Omental fat pad (tissue), 4 donors: ENCODE measurements at places on chromosomes 4 and X. TPM values are rescaled to one million over a fixed set of nuclear protein-coding genes. Genes with fewer than 3 reads are reported as not detected.

DNA sequence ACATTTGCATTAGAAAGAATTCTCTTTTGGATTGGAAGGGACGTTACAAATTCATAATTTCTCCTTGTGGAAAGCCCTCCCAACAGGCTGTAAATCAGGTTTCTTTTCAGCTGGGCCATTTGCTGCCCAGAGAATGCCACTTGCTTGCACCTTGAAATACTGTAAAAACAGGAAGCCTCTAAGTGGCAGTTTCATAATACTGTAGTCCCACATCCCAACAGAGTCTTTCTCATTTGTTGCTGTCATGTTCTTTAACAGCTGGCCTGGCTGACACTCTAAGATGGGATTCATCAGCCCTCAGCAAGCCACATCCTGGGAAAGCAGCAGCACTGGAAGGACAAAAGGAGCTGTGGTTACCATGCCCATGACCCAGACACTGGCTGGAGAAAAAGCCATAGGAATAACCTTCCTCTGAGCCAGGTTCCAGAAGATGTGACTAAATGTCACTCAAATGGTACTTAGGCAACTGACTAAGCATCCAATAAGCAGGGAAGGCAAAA is 221.9 kb upstream of the MBNL3 start:
- DNase-seq, result no peak

- DNase-seq, result no peak
These were observed 36.1 kb upstream of the PHKA2 start for GRCh38 chrX:19019996-19020395.

DNA sequence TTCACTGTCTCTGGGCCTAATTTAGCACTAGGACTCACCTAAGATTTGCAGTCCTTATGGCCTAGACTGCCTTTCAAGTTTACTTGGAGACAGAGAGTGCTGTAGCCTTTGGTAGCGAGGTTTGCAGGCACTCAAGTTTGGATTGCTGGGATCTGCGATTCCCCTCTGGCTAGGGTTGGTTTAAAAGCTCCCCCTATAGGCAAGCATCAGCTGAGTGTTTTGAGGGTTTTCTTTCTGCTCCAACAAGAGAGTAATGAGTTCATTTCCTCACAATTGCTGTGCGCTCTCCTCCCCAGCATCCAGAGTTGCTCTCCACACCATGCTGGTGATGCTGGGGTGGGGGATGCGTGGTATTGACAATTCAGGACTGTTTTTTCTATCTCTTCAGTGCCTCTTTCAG is 206.9 kb downstream of the GLUD2 start:
- DNase-seq, result no peak

- DNase-seq, result no peak
These were observed 33.9 kb upstream of the ADGRG2 start for GRCh38 chrX:19156186-19156585.

- DNase-seq, result no peak
These were observed 22.1 kb downstream of the TMEM131L start for GRCh38 chr4:153488006-153488891.

GRCh38 chr4:616911-617643 is 8.3 kb upstream of the PDE6B start:
- no peak for DNase-seq

DNA sequence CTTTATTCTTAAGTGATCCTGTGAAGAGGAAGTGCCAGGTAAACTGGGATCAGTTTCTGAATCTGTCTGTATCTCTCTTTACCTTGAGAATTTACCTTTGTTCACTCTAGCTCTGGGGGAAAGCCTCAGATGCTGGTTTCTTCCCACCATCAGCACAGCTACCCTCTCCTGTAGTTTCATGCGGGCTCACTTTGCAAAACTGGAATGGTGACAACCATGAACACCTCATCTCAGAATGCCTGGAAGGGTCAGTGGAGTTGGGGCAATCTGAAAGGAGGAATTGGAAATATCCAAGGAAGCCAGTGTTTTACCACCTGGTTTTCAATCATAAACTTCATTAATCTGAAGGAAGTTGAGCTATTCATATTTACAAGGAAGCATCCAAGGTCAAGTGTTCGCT is 30.8 kb upstream of the DCX start:
- DNase-seq, result no peak

- DNase-seq, result no peak
These were observed 4.7 kb downstream of the GPC4 start for GRCh38 chrX:133410550-133410949.

DNA sequence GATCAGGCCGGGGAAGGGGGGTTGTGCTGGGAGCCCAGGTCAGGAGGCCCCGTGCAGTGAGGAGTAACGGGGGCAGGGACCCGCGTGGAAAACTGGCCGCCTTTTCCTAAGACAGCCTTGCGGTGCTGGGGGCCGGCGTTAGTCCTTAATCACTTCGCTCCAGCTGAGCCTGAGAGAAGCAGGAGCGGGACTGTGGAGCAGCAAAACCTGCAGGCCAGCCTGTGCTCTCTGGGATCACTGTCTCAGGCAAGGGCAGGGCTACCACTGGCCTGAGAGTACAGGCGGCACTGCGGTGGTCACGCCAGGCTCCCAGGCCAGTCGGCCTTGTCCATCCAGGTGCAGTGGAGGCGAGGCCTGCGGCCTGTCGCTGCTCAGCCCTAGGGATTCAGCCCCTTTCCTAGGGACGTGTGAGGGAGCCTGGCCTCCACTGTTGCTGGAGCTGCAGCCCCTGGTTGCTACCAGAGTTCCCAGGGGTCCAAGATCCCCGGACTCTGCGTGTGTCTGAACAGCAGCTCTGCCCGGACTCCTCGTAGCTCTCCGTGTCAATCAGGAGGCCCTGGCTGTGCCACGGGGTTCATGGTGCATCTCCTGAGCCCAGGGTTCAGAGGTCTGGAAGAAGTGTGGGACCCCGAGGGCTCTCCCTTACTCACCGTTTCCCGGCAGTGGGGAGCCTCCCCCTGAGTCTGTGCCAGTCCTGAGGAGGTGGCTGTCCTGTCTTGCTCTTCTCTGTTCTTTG is 2141.7 kb upstream of the TENM3 start:
- DNase-seq, result no peak

GRCh38 chr4:60930866-60931265 is 269.3 kb upstream of the ADGRL3 start:
- DNase-seq, result no peak

DNA sequence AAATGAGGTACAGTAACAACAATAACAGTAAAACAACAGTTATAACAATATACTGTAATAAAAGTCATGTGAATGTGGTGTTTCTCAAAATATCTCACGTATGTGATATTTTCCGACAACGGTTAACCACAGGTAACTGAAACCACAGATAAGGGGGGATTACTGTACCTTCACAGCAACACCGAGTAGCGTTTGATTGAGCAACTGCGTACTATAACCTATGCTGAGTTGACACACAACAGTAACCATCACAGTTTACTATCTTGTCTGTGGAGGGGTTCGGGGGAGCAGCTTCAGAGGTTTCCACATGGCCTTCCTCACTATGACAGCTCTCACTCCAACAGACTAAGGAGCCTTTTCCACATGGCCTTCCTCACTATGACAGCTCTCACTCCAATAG is 13.4 kb downstream of the RBMX2 start:
- no peak for DNase-seq

GRCh38 chr4:44235897-44236296 is 212.7 kb downstream of the KCTD8 start:
- no peak for DNase-seq

DNA sequence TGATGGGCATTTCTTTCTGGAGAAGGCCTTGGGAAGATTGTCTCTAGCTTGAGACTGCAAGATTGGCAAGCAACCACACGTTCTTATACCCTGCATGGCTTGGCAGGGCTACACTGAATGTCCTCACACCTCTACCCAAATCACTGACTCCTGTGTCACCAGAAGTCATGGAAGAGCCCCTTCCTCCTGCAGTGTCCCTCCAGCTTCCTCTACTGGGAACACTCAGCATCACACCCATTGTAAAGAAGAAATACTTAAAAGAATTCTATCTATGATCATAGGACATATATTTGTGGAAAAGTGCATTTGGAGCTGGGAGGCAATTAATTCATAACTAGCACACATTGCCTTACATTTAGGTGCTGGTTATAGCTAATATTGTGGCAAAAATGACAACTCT is 113.1 kb downstream of the CCSER1 start:
- DNase-seq, result no peak

- no peak for DNase-seq
These were observed 30.3 kb downstream of the TLR10 start for GRCh38 chr4:38752372-38752940.

DNA sequence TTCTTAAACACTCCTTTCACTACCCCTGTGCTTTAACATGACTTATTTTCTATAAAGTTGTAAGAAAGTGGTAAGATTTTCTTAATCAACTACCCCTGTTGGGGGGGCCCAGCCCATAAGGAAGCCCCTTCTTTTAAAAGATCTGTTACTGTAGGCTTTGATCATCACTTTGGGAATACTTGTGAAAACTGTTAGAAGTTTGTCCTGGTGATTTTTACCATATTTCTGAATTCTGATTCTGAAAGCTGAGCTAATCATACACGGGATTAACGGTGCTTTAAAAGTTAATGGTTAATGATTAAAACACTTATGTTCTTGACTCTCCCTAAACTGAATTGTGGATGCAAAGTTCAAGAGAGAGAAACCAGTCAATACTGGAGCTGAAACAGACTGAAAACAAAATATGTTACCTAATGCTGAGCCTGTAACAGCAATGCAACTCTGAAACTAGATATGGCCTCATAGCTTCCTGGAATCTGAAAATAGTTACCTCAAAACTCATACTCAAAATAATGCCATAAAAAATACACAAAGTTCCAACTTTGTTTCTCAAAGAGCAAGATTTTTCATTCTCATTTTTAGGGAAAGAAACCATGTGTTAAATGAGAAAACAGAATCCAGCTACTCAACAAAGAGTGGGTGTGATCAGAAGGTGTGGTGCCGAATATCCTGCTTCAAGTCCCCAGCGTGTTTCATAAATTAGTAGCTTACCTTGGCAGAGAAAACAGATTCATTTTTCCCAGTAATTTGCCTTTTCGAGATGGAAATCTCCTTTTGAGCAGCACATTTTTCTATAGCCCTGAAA is 31.6 kb downstream of the ADH7 start:
- DNase-seq, result no peak

- DNase-seq, result no peak
These were observed 62.8 kb downstream of the FAM193A start for GRCh38 chr4:2599304-2599654.

DNA sequence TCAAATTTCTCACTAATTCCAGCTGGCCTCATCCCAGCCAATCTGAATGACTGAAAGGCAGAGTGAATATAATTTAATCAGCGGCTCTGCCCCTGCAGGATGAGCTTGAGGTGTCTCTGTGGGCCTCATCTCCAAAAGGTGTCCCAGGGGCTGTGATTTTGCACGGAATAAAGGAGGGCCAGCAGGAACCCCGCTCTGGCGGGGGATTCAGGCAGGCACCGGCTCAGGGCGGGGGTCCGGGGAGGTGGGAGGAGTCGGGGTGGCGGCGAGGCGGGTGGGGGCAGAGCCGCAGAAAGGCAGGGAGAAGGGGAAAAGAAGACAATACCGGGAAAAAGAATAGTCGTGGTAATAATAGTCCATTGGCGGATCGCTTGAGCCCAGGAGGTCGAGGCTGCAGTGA is 16.0 kb upstream of the ERCC6L start:
- no peak for DNase-seq

DNA sequence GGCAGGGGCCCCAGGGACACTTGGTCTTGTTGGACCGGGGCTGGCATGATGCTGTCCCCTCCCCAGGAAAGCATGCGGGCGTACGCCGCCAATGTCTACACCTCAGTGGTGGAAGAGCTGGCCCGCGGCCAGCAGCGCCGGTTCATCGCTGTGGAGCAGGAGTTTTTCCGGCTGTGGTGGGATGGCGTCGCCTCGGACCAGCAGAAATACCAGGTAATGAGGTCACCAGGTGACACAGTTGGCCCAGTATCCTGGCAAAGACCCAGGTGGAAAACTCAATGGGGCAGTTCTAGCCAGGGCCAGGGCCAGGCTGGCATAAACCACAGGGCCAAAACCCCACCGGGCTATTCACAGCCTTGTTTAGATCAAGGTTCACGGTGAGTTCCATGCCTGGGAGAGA is 1.5 kb downstream of the MAN2B2 start:
- no peak for DNase-seq

- DNase-seq, result no peak
These were observed 867.8 kb downstream of the CCSER1 start for GRCh38 chr4:90994851-90995574.

- DNase-seq, result no peak
These were observed 1566.9 kb downstream of the STIM2 start for GRCh38 chr4:28427306-28428085.

GRCh38 chr4:140705625-140706275 is 50.4 kb downstream of the TBC1D9 start:
- no peak for DNase-seq

Gene CDKL2
- 1.9 TPM for total RNA-seq

Gene TNMD
- total RNA-seq, result 80.5 TPM

Gene PCDH18
- total RNA-seq, result 74.1 TPM

Gene DAPP1
- 5.0 TPM for total RNA-seq

Gene RAB9A
- 30.2 TPM for total RNA-seq

Gene CLGN
- 0.47 TPM for total RNA-seq
